EL (cell line): ENCODE measurements at places on chromosomes 3 and 15.
A peak's percentile ranks its signal among the peaks of the same experiment; 100 is the strongest.

GRCh38 chr3:197002701-197003454, 26.7 kb downstream of the MELTF start:
- DNase-seq = peak; percentile 77

- DNase-seq = peak; percentile 79
Observed at GRCh38 chr3:177816667-177817208, 619.5 kb upstream of the TBL1XR1 start.

GRCh38 chr3:115635406-115635805, 12.1 kb downstream of the GAP43 start:
- no peak for DNase-seq

- DNase-seq = peak; percentile 68
Observed at GRCh38 chr15:43958861-43959330, 132.1 kb downstream of the WDR76 start.

GRCh38 chr3:57512166-57512565, 32.0 kb downstream of the DNAH12 start:
- DNase-seq = peak; percentile 10

DNA sequence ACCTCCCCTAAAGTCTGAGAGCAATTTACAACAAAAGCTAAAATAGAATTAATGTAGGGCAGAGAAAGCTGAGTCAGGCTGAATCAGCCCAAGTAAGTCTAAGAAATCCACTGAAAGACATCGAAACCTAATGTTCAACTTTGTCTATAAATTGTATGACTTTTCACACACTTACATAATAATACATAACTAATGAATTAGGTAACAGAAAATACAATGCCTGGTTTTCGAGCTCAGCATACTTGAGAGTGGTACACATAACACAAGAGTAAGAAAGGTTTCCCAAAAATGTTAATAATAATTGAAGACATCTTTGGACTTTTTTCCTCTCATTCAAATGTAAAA, 55.3 kb upstream of the VGLL4 start:
- peak; percentile 56 for DNase-seq

DNA sequence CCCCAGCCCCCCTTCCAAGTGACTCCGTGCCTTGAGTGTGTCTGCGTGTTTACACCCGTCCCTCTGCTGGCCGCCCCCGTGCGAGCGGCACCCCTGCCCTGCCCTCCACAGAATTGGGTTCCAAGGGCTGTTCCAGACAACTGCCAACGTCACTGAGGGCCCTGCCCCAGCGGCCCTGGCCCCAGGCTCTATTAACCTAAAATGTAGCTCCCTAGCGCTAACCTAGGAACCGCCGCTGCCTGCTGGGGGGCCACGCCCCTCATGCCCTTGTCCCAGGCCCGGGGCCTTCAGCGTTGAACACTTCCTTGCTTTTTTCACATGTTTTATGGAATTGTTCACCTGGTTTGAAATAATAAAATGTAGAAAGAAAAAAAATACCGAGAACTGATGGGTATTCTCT, 10.0 kb upstream of the SEMA3B start:
- DNase-seq = no peak

DNA sequence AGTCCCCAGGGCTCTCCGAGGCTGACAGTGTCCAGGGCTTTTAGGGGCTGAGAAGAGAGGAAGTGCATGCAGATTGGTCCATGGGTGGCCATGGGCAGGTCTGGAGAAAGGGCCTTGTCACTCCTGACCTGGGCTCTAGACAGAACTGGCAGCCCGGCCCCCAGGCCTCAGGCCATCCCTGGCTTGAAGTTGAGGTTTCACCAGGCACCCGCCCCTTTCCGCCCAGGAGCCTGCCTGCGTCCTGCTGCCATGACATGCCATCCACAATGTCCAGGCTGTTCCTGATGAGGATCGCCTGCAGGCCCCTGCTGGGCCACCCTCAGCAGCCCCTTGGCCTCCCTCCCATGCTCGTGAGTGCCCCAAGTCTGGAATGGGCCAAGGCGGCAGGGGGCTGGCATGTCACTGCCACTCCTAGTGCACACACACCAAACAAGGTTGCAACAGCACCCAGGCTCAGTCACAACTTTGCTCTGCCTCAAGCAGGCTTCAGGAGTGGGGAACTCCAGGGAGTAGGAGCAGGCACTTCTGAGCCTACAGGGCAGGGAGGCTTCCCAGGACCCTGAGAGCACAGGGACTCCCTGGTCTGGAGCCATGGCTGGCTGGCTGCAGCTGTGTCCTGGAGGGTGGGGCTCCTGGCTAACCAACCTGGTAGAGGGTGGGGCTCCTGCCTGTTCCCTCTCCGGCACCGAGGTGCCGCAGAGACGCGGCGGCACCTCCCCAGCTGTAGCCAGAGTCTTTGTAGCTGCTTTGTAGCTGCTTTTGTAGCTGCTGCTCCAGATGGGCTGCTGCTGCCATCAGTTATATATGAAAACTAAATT, 1457.1 kb upstream of the GBE1 start:
- no peak for DNase-seq
